RPMI8226 (cell line): ENCODE measurements at places on chromosomes 7 and 10.

GRCh38 chr7:106590209-106590816, 70.6 kb downstream of the CCDC71L start:
- DNase-seq, result no peak

DNA sequence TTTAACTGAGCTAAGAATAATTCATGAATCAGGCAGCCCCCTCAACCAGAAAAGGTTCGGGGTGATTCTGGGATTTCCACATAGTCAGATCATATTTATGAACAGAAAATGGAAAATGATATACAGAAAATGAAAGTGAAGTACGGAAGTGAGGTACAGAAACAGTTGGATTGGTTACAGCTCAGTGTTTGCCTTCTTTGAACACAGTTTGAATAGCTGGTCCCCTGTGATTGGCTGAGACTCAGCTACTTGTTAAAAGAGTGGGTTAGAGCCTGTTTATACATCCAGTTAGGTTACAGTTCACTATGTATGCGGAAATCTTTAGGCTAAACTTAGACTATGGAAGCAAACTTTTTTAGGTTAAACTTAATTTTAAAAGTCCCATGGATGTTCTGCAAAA, 511.7 kb downstream of the PLXDC2 start:
- DNase-seq, result no peak

GRCh38 chr7:47534322-47535034, 47.4 kb downstream of the TNS3 start:
- DNase-seq, result no peak

- DNase-seq, result no peak
Observed at GRCh38 chr10:46548498-46549090, 7.9 kb downstream of the GPRIN2 start.

GRCh38 chr7:67487316-67487715, 490.7 kb downstream of the TYW1 start:
- no peak for DNase-seq

- no peak for DNase-seq
Observed at GRCh38 chr10:48735836-48736390, 51.2 kb downstream of the WDFY4 start.

GRCh38 chr10:74792726-74793125, 33.7 kb upstream of the KAT6B start:
- DNase-seq, result no peak

- DNase-seq, result no peak
Observed at GRCh38 chr10:24605141-24605540, 118.5 kb downstream of the ARHGAP21 start.

DNA sequence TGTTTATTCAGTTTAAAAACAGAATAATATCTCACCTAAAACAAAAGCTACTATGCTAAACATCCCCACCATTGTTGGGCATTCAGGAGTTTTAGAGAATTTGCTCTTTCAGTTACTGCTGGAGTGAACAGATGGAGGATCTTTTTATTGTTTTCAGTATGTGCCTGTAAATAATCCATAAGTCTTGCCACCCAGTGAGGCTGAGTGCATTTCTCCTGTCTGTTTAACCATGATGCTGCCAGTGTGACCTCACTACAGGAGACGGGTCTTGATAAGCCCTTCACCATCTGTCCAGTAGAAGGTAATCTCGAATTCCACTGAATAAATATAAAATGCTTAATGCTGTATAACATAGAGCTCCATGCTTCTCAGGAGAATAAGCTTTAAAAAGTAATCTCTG, 430.9 kb downstream of the POM121L12 start:
- DNase-seq, result no peak

DNA sequence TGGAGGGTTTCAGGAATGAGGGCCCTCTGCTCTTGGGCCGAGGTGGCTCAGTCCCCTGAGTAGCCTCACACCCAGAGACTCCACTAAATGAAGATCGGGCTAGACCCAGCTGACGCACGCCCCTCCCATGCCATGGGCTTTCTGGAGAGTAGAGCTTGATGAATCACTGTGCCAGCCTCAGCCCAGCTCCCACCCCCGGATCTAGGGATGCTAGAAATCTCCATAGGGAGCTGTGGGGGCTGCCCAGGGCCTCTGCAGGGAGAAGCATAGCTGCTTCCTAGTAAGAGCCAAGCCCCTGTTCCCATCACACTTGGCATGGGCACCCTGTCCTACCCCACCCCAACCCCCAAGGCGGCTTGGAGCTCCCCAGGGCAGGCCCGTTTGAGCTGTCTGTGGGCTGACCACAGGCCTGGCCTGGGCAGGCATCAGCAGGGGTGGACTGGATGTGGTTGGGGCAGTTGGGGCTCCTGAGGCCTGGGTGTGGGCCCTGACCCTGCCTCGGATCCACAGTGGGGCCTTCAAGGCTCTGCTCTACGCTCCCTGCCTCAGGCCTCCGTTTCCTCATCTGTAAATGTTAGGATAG, 121.2 kb downstream of the ZMIZ1 start:
- DNase-seq, result no peak

DNA sequence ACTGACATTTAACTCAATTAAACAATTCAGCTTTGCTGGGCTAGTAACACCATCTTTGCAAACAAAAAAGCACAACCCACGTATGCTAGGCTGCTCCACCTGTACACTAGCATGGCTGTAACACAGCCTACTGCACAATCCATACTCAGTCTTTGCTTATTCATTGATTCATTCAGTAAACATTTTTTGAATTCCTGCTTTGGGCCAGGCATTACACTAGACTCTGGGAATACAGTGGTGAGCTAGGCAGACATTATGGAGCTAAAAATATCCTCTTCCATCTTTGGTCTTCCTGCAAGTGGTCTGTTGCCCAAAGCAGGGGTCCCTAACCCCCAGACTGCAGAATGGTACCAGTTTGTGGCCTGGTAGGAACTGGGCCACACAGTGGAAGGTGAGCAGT, 9.9 kb downstream of the CNNM1 start:
- no peak for DNase-seq

DNA sequence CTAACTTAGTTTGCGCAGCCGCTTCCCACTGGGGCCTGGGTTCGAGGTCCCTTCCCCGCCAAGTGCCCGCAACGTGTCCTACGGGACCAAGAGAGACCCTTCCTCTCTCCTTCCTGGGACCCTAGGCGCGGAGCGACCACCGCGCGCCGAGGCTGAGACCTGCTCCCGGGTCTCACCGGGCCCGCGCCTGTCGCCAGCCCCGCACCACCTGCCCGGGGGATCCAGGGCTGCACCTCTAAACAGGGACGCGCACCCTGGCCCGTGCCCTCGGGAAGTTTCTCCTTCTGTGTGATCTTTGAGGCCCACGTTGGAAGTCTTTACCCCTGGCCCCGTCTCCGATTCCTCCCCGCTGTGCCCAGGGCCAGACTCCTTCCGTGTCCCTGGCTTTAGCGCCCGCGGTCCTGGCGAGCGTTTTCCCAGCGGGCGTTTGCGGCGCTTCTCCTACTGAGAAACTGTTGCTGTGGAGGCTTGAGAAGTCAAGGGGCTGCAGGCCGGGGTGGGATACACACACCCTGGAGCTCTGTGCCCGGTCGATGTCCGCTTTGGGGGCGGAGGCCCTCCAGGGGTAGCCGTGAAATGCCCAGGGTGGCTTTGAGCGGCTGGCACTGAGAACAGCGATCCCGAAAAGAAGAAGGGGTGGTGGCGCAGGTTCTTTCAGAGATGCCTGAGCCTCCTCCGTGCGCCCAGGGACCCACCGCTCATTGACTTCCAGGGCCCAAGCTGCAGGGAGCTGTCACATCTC, 575 bp downstream of the PLPP4 start:
- DNase-seq, result no peak

GRCh38 chr7:135704698-135705097, 23.3 kb downstream of the SLC13A4 start:
- no peak for DNase-seq

- DNase-seq, result no peak
Observed at GRCh38 chr7:77727936-77728701, 31.9 kb downstream of the RSBN1L start.

GRCh38 chr10:120727001-120727400, 124.2 kb upstream of the WDR11 start:
- DNase-seq, result no peak

GRCh38 chr7:98613601-98614425, 3.3 kb upstream of the NPTX2 start:
- DNase-seq, result peak; percentile 66

DNA sequence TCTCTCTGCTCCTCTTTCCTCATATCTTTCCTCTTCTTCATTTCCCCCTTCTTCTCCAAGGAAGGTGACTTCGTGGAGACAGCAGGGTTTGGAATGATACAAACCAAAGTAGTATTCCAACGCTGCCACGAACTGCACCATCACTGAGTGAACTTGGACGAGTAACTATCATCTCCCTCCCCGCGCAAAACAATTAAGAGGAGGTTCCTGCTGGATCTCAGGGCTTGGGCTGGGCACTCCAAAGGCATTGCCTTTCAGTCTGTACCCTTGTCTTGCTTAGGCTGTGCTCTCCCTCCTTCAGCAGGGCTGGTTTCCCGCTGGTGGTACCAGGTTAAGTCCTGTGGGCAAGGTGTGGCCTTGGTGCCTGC, 790 bp upstream of the PITX3 start:
- no peak for DNase-seq

GRCh38 chr10:123854003-123854402, 37.6 kb downstream of the CPXM2 start:
- DNase-seq, result no peak

DNA sequence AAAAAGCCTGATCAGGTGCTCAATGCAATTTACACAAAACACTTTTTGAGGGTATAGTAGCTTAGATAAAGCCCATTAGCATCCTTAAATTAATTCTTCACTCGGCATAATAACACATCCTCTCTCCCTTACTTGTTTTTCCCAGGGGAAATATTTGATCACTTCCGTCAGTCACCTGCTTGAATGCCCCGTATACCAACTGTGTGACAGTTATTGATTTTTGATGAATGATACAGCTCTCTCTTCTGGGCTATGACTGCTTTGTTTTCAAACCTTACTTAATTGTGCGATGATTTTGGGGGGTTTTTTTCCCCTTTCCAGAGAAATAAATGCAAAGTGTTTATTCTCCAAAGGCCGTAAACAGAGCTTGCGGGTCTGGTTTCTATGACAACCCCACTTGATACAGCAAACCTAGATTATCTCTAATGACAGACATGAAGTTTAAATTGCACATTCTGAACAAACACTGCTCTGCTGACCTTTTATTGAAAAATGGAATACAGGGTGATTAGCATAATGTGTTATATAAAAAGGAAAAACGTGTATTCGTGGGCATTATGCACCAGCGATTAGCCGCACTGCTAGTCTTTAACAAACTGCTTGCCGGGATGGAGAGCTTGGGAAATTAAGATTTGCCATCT, 78.4 kb upstream of the NANOS1 start:
- DNase-seq, result no peak

GRCh38 chr10:63554657-63555056, 33.5 kb downstream of the REEP3 start:
- peak; percentile 3 for DNase-seq

- no peak for DNase-seq
Observed at GRCh38 chr10:103583871-103584215, 90.3 kb downstream of the NEURL1 start.

GRCh38 chr10:128877936-128878335, 589.1 kb upstream of the MGMT start:
- no peak for DNase-seq

- DNase-seq, result peak; percentile 52
Observed at GRCh38 chr7:112495810-112496462, 15.1 kb downstream of the LSMEM1 start.

- no peak for DNase-seq
Observed at GRCh38 chr10:110851020-110851612, 20.6 kb upstream of the PDCD4 start.

GRCh38 chr10:133130602-133131001, 29.4 kb upstream of the KNDC1 start:
- DNase-seq, result no peak

DNA sequence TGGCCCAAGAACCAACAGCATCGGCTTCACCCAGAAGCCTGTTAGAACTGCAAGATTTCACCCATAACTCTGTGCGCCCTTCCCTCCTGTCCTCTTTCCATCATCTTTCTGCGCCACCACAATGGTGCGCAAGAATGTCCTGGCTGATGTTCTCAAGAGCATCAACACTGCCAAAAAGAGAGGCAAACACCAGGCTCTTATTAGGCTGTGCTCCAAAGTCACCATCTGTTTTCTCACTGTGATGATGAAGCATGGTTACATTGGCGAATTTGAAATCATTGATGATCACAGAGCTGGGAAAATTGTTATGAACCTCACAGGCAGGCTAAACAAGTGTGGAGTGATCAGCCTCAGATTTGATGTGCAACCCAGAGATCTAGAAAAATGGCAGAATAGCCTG, 115.2 kb upstream of the FGFR2 start:
- DNase-seq, result no peak

- DNase-seq, result no peak
Observed at GRCh38 chr7:73515178-73515577, 6.9 kb downstream of the BAZ1B start.

DNA sequence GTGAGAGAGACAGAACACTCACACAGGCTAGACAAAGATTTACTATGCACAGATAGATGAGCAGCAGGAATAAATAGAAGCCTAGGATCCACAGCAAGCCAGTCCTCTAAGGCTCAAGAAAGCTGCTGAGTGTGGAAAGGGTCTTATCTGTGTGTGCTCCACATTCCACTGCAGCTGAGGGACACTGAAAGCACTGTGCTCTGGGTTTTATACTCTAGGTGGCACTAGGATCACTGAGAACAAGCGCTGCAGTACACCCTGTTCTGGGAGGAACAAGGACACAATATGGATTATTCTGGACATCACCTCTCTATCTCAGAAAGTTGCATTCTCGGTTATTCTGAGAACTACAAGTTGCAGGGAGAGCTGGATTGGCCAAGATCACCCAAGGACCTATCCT, 4.9 kb upstream of the KLHL7 start:
- no peak for DNase-seq

- no peak for DNase-seq
Observed at GRCh38 chr10:122341141-122341810, 33.2 kb upstream of the PLEKHA1 start.

DNA sequence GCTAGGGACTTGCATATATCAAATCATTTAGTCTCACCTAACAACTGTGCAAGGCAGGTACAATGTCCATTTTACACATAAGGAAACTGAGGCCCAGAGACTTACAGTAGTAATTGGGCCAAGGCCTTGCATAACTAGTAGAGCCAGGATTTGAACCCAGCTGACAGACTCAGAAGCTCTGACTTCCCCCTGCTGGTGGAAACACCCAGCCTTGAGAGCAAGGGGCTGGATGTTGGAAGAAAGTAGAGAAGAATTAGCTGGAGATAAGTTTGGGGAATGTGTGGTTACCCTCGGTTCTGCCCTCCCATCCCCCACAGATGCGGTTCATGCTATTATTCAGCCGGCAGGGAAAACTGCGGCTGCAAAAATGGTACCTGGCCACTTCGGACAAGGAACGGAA, 2.0 kb downstream of the AP1S1 start:
- no peak for DNase-seq

DNA sequence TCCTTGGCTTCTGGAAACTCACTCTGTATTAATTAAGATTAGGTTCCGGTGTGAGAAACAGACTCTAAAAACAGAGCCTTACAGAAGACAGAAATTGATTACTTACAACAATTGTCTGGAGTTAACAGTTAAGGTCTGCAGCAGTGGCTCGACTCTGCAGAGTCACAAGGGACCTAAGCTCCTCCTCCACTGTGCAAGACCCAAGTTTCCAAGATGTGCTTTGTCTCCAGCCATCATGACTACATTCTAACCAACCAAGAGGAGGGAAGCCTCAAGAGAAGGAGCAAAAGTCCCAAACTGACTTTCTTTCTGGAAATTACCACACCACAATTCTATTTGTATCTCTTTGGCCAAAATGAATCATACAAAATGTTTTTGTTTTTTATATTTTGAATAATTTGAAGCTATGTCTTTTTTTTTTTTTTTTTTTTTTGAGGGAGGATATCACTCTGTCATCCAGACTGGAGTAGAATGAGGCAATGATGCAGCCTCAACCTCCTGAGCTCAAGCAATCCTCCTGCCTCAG, 14.2 kb upstream of the ODAD2 start:
- no peak for DNase-seq
